SK-N-SH treated with all-trans-retinoic acid at 6 μM for 48 hours (cell line): ENCODE measurements at places on chromosomes 1 and 21.

DNA sequence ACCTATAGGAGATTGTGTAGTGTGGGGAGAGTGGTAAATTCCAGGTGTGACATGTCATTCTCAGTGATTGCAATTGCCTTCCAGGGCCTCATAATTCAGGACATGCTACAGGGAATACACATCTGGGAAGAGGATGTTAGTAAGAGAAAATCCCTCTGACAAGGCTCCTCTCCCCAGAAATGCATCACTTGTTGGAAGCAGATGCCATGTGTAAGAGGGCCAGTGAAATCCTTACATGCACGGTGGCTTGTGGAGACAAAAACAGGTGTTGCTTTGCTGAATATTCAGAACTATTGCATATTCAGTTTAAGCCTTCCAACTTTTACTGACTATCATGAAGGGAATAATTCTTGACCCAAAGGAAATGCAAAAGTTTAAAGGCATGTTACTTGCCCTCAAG is 503.4 kb downstream of the NEGR1 start:
- no peak for ATAC-seq

DNA sequence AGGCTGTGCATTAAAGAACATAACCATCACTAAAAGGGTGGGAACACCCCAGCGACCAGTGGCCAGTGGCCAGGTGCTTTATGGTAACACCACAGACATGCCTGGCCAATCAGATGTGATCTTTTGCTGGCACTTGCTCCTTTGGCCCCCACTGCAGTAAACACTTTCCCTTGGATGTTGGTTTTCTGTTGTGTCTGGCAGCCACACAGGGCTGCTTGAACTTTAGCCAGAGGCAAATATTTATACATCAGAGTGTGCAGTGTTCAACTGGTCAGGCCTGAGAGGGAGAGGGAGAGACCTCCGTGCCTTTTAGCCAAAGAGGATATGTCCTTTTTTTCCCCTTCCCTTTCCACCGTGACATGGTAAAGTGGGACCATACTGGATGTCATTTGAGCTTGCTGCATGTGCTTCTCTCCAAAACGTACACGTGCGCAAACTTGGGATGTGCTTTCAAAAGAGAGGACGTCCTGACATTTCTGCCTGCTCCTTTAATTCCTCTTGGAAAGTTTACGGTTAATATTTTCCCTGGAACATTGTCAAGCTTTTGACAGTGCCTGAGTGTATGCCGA is 101.2 kb downstream of the NFIA start:
- ATAC-seq: peak; percentile 26; the same call in 2 of the 3 replicates

- ATAC-seq: no peak
Measured at GRCh38 chr21:38956007-38956406, 150.3 kb downstream of the ETS2 start.

DNA sequence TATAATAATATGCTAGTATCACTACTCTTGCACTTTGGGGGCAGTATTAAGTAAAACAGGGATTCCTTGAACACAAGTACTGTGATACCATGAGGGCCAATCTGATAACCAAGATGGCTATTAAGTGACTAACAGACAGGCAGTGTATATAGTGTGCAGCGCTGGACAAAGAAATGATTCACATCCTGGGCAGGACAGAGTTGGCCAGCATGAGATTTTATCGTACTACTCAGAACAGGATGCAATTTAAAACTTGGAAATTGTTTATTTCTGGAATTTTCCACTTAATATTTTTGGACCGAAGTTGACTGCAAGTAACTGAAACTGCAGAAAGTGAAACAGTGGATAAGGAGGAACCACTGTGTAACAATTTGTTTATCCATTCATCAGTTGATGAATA is 74.6 kb downstream of the DNTTIP2 start:
- peak; percentile 99 for ATAC-seq
